Kidney (tissue), 22 donors: ENCODE measurements at places on chromosomes 6 and 20. TPM values are rescaled to one million over a fixed set of nuclear protein-coding genes. Genes with fewer than 3 reads are reported as not detected.

The SGK2 gene
- polyA plus RNA-seq = 95.1 TPM

The FOXQ1 gene
- 6.0 TPM for polyA plus RNA-seq

The YWHAB gene
- polyA plus RNA-seq = 156 TPM

The BPIFB4 gene
- polyA plus RNA-seq = not detected

The TMC2 gene
- polyA plus RNA-seq = not detected

The SAMD5 gene
- 11.1 TPM for polyA plus RNA-seq

The CGA gene
- polyA plus RNA-seq = 2.8 TPM

The BYSL gene
- 10.1 TPM for polyA plus RNA-seq

The HS3ST5 gene
- polyA plus RNA-seq = not detected

The CRISP3 gene
- polyA plus RNA-seq = not detected

The GPR6 gene
- not detected for polyA plus RNA-seq

The MUCL3 gene
- polyA plus RNA-seq = not detected
